IMR-90 (cell line): ENCODE measurements at places on chromosomes 5 and 9. TPM values are rescaled to one million over a fixed set of nuclear protein-coding genes. Genes with fewer than 3 reads are reported as not detected.
A peak's percentile ranks its signal among the peaks of the same experiment; 100 is the strongest.

GRCh38 chr5:173961418-173961817 is 27.6 kb upstream of the C5orf47 start:
- no peak for DNase-seq

DNA sequence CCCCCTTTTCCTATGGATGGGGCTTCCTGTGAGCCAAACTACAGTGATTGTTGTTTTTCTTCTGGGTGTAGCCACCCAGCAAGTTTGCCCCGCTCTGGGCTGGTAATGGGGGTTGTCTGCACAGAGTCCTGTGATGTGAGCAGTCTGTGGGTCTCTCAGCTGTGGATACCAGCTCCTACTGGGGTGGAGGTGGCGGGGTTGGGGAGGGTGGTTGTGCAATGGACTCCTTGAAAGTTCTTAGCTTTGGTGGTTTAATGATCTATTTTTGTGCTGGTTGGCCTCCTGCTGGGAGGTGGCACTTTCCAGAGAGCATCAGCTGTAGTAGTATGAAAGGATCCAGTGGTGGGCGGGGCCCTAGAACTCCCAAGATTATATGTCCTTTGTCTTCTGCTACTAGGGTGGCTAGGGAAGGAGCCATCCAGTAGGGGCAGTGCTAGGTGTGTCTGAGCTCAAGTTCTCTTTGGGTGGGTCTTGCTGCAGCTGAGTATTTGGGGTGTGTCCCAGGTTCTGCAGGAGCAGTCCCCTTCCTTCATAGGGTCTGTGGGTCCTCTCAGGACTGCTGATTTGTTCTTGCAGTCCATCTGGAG is 275.6 kb upstream of the PAPPA start:
- no peak for DNase-seq

DNA sequence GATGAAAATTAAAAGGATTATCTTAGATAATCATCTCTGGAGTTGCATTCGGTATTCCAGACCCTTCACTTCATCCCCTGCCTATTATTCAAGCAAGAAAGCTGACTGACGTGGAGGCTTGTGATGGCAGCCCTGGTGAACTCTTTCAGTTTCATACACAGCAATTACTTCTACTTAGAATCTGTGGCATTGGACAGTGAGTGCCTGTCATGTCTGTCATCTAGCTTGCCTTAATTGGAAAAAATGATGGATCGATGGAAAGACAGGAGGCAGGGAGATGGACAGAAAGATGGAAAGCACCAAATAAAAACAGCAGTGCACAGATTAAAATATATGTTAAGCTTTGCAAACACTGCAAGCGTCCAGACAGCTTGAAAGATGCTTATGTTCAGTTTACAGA is 1371.0 kb upstream of the CDH6 start:
- DNase-seq = no peak

DNA sequence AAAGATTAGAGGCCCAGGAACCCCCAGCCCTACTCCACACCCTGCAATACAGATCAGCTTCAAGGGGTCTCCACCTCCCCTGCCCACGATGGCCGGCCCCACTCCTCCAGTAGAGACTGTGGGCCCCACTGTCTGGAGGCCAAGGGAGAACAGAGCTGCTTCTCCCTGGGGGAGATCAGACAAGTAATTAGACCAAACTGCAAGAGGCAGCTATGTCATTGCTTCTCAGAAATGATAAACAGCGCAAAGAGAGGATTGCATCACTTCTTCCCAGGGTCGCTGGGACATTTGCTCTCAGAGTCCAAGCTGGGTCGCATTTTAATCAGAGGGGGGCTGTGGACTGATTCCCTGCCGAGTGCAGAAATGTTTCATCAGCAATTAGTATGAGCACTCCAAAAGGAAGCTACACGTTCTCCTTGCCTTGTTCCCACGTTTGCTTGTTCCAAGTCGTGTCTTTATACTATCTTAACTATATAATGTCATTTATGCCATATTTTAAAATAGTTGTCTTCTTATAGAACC is 59.9 kb downstream of the ROPN1L start:
- DNase-seq = no peak

DNA sequence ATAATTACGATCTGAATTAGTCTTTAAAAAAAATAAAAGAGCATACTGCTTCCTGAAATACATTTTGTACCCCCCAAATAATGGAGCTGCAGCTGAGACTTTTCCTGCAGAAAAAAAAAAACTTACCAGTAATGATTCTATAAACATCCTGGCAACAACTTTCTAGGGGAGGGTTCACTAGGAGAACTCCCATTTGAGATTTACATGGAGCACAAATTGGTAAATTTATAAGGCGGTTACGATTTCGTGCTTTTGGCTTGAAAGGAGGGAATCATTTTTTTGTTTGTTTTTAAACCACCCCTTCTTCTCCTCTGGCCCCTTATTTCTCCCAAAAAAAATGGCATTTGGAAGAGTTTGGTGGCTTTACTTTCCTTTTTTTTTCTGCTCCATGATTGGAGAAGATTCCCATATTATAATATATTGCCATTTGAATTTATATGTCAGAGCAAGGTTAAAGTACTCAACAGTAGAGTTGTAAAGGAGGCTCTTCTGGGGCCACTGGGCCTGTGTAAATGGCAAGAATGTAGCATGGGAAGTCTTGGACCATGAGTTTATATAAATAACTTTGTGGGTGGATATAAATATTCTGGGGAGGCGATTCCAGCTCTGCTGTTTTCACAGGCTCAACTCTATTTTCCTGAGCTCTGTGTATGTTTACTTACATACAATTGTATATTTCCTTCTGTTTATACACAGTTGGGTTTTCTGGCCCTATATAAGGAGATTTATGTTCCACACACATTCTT is 159.9 kb downstream of the CSNK1G3 start:
- peak; percentile 2 for DNase-seq

- peak; percentile 70 for DNase-seq
These were observed 1.4 kb upstream of the GLIS3 start for GRCh38 chr9:4301296-4301695.

- no peak for DNase-seq
These were observed 43.4 kb upstream of the COL5A1 start for GRCh38 chr9:134597957-134598883.

DNA sequence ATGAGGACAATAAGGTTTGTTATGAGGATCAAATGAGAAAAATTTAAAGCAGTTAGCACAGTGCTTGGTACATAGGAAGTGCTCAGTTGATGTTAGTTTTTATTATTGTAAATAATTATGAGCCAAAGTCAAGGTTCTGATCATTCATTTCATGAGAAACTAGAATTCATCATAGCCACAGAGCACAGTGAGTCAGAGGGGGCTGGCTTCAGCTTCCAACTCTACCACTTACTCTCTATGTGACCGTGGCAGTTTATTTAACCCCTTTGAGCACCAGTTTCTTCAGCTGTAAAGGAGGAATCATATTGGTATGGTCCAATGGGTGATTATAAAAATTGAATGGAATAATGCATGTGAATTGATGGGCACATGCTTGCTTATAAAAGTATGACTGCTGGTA is 39.4 kb downstream of the KLHL3 start:
- DNase-seq = peak; percentile 63

GRCh38 chr9:38243993-38244392 is 148.5 kb upstream of the ALDH1B1 start:
- DNase-seq = no peak

- DNase-seq = no peak
These were observed 115.7 kb downstream of the TRIO start for GRCh38 chr5:14258840-14259239.

DNA sequence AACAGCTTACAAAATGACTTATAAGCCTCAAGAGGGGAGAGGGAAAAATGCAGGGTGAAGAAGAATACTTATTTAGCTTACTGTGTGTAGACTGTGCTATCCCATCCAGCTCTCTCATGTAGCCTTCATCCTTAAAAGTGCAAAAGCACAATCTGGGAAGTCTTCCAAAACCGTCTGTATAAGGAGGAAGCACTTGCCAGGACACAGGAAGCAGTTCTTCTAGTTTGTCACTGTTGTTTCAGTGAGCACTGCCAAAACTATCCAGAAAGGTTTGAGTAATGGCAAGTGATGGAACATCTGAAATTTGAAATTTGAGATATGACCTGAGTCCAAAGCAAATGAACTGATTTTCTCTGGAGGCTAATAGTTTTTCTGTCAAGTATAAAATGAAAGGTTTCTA is 140.8 kb upstream of the ISL1 start:
- DNase-seq = no peak

Gene PCA3
- not detected in 2 replicates for total RNA-seq

Gene CBY3
- total RNA-seq = 0.18 TPM in 1 of 2 replicates, not detected in the other
